Prostate gland (tissue), 2 donors: ENCODE measurements at places on chromosomes 13 and 19. TPM values are rescaled to one million over a fixed set of nuclear protein-coding genes. Genes with fewer than 3 reads are reported as not detected.

ZNF845 gene
- 6.5 TPM for total RNA-seq

ZNF564 gene
- total RNA-seq: 17.6 TPM

SHC2 gene
- total RNA-seq: 83.4 TPM

ZNF556 gene
- total RNA-seq: 0.28 TPM

SHISA2 gene
- total RNA-seq: 21.6 TPM

RNF17 gene
- total RNA-seq: 16.4 TPM

KLHL26 gene
- 18.4 TPM for total RNA-seq

ZNF471 gene
- total RNA-seq: 8.8 TPM

KLK4 gene
- 188 TPM for total RNA-seq

KIR3DL1 gene
- not detected for total RNA-seq

LRRC25 gene
- total RNA-seq: 5.5 TPM

OR7A10 gene
- not detected for total RNA-seq

CD33 gene
- 2.5 TPM for total RNA-seq
